ENCODE measurements at places on chromosomes 5 and 9.
A peak's percentile ranks its signal among the peaks of the same experiment; 100 is the strongest.

- DNase-seq = peak; percentile 82
Observed at GRCh38 chr5:179763215-179763945, 30.4 kb upstream of the LTC4S start.

GRCh38 chr5:9922719-9923118 lies 292.6 kb upstream of the TAS2R1 start:
- DNase-seq = no peak

DNA sequence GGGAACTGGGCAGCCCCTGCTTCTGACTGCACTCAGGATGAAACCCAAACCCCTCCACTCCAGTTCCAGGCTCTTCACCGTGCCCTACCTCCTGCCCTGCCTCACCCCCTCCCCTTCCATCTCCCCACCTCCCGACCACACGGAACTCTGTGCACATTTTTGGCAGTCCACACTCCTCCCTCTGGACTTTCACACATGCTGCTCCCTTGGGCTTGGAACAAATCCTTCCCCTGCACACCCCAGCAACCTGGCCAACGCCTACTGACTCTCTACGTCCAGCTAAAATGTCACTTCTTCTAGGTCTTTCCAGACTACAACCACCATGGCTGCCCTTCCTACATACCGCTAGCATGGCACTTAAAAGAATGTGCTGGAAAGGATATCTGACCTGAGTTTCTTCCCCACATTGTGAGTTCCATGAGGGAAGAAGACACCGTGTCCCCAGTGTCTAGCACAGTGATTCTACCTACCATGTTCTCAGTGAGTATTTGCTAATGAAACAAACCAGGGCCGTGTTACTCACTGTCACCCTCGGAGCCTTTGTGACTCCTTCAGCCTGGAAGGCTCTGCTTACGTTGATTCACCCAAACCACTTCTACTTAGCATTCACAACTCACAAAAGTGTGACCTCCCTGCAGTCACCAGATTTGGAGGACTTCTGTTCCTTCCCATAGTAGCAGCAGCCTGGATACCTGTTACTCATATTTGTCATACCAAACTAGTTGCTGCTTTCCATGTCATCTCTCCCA lies 18.7 kb downstream of the RETREG1 start:
- DNase-seq = no peak

GRCh38 chr9:5811751-5812150 lies 21.2 kb downstream of the ERMP1 start:
- no peak for DNase-seq

DNA sequence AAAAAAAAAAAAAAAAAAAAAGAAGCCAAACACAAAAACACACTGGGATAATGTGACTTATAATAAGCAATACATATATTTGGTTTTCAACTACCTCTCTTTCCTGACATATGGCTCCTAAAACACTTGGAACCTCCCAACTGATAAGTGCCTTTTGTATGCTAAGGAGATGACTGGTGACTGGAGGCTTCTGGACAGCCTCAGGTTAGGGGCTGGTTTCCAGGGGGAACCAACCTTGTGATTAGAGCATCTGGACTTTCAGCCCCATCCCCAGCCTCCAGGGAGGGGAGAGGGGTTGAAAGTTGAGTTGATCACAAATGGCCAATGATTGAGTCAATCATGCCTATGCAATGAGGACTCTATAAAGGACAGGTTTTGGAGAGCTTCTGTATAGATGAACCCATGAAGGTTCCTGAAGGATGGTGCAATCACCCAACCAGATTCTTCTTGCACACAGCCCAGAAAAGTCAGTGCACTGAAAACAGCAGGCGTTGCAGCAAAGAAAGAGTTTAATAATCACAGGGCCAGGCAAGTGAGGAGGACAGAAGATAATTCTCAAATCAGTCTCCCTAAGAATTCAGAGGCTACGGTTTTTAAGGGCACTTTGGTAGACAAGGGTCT lies 276.7 kb downstream of the AUH start:
- no peak for DNase-seq

DNA sequence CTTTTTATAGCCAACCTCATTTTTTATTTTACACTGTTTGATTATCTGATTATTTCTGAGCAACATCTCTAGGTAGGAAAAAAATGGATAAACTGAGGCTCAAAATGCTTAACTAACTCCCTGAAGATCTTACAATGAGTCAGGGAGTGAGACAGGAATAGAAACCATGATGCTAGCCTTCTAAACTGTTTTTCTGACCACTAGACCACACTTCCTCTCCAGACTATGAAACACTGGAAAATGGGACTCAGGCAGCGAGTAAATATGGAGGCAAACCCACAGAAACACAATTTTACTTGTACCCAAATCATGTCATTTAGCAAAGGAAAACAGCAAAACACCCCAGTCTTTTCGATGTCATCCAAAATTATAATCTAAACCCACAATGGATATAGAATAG lies 129.9 kb upstream of the ANKH start:
- no peak for DNase-seq

DNA sequence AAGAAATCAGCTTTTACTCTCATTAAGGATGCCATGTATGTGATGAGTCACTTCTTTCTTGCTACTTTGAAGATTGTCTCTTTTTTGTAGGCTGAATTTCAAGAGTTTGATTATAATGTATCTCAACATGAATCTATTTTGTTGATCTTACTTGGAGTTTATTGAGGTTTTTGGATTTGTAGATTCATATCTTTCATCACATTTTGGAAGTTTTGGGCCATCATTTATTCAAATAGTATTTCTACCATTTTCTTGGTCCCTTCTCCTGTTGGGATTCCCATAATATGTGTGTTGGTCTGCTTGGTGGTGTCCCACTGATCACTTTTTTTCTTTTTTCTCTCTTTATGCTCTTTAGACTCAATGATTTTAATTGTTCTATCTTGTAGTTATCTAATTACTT lies 116.3 kb downstream of the CNTLN start:
- DNase-seq = peak; percentile 12

GRCh38 chr9:91346644-91347043 lies 15.1 kb downstream of the AUH start:
- DNase-seq = no peak

- DNase-seq = no peak
Observed at GRCh38 chr9:71835596-71835995, 67.3 kb upstream of the CEMIP2 start.

GRCh38 chr5:11027660-11028059 lies 266.6 kb upstream of the DAP start:
- no peak for DNase-seq

- no peak for DNase-seq
Observed at GRCh38 chr5:179862891-179863290, 4.3 kb upstream of the MRNIP start.

DNA sequence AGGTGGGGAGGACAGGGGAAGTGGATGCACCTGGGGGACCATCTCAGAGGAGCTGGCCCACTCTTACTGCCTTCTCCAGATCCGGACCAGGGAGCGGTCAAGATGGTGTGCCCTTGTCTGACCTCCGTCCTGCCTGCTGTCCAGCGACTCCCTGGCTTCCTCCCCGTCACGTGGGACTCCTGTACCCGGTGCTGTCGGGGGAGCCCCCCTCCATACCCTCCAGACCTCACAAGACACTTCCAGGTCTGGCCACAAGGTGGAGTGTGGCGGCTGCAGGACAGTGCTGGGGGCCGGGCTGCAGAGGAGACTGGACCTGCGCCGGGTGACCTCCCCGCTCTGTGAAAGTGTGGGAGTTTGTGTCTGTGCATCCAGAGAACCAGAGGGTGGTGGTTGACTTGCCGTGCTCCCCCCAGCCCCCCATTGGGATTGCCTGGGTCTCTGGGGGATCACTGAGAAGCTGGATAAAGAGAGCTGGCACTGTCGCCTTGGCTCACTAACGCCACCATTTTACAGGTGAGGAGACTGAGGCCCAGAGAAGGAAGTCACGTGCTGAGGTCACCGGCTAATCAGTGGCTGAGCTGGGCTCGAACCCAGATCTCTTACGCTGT lies 1.9 kb upstream of the CRB2 start:
- DNase-seq = peak; percentile 59

DNA sequence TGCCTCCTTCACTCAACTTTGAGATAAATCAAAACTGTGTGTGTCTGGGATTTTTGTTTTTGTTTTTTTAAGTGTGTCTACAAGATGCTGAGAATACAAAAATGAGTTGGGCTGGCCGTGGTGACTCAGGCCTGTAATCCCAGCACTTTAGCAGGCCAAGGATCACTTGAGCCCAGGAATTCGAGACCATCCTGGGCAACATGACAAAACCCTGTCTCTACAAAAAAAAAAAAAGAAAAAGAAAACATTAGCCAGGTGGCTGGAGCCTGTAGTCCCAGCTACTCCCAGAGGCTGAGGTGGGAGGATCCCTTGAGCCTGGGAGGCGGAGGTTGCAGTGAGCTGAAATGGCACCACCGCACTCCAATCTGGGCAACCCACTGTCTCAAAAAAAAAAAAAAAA lies 21.0 kb downstream of the HNRNPK start:
- peak; percentile 81 for DNase-seq

GRCh38 chr9:111679199-111679598 lies 17.8 kb downstream of the GNG10 start:
- no peak for DNase-seq

DNA sequence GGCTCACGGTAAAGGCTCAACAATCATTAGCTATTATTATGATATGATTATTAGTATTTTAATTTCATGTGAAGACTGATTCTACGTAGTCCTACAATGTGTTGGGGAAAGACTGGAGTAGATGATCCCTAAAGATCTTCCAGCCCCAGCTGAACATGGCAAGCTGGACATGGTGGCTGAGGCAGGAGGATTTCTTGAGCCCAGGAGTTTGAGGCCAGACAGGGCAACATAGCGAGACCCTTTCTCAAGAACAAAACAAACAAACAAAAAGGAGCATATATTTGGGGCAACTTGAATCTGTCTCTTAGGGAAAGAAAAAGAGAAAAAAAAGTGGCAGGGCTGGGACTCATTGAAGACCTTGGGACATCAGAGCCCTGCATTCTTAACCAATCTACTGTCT lies 16.2 kb upstream of the FAT2 start:
- no peak for DNase-seq

GRCh38 chr5:95690333-95690732 lies 7.5 kb upstream of the SPATA9 start:
- DNase-seq = no peak

- peak; percentile 58 for DNase-seq
Observed at GRCh38 chr9:22119522-22120158, 110.5 kb upstream of the CDKN2B start.

- peak; percentile 38 for DNase-seq
Observed at GRCh38 chr5:134420343-134420742, 8.7 kb upstream of the CDKN2AIPNL start.

GRCh38 chr5:79567926-79568549 lies 44.2 kb upstream of the TENT2 start:
- no peak for DNase-seq

DNA sequence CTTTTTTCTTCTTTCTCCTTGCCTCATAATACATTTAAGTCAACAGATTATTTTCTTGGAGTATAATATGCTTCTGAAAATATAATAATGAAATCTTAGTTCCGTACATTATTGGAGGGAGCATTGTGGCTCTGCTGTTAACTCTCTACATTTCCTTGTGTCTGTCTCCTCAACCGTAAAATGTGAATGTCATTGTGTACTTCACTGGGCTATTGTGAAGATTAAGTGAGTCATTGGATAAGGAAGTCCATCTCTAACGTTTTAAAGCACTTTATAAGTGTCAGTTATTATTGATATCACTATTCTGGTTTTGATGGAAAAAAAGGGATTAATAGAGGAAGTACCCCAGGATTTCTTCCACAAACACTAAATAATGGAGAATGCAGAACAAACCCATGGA lies 304.5 kb upstream of the RFX3 start:
- no peak for DNase-seq

GRCh38 chr9:129500161-129500862 lies 120.6 kb downstream of the C9orf50 start:
- DNase-seq = peak; percentile 62

DNA sequence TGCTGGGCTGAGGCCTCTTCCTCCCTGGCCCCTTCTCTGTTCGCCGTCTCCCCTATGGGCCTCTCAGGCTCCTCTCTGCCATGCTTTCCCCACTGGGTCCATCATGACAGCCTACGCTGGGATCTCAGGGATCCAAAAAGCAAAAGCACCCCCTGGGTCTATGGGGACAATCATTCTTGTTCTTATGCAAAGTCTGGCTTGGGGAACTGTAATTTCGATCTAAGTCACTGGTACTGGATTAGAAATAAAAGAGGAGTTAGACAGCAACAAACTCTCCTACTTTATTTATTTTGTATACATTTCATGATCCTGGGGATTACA lies 86.6 kb downstream of the SLC38A9 start:
- no peak for DNase-seq

GRCh38 chr5:74851684-74852353 lies 14.4 kb downstream of the FAM169A start:
- DNase-seq = peak; percentile 33

GRCh38 chr5:158809310-158809850 lies 290.3 kb downstream of the EBF1 start:
- DNase-seq = no peak

DNA sequence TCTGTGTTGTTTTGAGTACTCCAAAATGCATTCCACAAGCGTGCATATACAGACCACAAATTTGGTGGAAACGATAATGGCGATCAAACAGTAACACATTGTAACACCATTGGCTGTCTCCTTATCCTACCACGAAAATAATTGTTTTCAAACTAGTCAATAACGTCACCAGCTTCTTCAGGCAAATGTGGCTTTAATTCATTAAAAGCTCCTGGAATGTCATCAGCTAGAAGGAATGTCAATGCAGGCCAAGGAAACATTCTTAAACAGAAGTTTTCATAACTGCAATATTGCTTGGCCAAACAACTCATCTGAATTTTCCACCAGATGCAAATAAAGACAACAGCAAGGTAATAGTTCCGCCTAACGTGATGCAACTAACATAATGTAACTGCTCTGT lies 71.6 kb upstream of the XPA start:
- no peak for DNase-seq

DNA sequence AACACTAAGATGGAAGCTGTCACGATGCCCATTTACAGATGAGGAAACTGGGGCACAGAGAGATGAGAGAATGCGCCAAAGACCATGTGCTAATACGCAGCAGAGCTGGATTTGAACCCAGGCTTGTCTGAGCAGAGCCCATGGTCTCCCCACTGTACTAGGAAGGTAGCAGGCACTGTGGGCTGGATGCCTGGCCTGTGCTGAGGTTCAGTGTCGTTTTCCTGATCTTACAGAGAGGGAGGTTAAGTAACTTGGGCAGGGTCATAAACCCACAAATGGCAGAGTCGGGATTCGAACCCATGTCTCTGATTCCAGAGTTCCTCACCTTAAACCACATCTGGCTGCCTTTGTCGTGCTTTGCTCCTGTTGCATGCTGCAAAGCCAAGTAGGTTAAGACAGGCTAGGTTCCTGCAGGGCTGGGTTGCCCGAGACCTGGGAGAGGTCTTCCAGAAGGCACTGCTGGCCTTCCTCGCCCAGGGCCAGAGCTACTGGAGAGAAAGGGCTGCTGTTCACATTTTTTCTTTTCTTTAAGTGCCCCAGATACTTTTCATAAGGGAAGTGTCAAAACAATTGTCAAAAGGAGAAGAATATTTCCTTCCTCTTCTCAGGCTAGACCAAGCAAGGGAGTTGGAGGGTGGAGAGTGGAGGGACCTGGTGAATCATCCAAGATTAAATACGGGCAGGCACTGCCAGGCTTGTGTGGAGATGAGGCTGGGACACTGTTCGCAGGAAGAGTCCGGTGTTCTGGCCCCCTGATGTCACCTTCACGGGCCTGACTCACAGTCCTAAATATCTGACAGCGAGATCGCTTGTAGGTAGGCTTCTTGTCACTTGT lies 3.2 kb downstream of the NEK6 start:
- peak; percentile 84 for DNase-seq
